ENCODE measurements at places on chromosomes 2 and 18.

DNA sequence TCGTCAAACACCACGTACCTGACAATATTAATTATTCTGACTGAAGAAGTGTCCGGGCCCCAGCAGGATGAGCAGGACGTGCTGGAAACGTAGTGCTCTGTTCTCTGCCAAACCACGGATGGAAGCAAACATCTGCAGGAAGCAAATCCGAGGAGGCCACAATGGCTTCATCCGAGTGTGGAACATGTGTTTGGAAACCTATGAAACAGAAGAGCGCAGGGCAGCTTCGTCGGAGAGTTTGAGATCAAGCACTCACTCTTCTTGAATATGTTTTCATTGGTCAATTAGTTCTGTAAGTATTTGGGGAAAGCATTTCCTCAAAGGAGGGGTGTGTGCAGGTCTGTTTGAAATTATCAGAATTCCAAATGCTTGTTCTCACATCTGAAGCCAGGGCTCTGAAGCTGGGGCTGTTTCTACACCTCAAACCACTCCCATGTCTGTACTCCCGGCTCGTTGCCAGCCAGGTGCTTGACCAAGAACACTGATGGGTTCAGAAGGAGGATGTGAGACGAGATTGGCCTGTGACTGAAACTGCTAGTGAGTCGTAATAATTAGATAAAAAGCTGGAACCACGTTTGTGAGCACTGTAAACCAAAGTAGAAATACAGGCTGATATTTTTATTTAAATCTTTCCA is 356.6 kb upstream of the SALL3 start:
- DNase-seq = no peak

DNA sequence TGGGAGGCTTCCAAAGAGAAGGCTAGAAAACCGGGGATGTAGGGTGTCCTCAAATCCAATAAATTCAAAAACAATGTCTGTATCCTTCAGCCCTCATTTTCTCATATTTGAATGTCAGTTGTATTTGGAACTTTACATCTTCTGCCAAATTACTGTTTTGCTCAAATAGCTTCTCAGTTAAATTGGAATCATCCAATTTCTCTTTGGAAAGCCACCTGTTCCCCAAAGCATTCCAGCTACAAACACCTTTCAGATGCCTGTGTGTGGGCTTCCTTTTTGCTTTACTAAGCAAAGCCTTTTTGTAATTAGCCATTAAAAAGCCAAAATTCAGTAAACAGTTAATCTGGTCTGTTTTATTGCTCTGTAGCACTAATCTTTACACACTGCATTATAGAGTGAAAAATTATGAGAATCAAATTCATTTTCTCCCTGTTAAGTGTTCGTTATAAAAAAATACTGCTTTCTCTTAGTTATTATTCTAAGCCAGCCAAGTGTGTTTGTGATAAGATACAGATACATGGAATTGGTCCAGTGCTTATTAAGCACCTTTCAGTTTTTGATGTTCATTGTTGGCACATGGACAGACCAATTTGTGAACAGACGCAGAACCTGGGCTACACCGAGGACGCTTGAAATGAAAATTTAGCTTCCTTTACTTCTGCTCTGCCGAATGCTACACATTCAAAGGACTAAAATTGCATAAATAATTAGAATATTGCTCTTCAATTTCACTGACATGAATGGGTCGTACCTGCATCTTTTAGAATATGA is 151.6 kb downstream of the RTN4 start:
- no peak for DNase-seq

DNA sequence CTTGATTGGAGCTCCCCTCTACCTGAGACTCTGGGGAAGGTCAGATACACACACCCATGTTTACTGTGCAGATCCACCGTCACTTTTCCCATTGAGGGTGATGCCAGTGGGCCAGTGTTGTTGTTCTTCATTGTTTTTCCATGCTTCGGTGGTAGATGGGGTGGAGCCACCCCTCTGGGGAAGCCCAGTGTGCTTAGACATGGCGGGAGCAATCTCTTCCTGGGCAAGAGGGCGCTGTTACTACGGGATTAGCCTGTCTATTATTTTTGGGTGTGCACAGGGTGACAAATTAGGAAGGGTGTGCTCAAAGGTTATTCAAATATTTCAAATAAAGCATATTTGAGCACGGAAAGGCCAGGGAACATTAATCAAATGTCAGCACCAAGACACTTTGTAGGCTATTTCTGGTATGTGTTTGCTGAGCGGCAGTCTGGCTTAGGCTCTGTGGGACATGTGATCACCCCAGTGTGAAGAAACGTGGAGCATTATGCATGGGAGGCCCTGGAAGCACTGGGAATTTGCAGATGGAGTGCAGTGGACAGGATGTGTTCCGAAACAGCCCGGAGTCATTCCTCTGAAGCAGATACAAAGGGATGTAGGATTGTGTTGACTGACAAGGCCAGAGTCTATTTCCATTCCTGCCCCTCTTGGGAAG is 34.8 kb upstream of the SMIM21 start:
- DNase-seq = no peak

GRCh38 chr2:229586746-229587705 is 127.3 kb downstream of the DNER start:
- peak; percentile 75 for DNase-seq

- DNase-seq = peak; percentile 89
Observed at GRCh38 chr2:143150287-143150686, 21.1 kb downstream of the ARHGAP15 start.

DNA sequence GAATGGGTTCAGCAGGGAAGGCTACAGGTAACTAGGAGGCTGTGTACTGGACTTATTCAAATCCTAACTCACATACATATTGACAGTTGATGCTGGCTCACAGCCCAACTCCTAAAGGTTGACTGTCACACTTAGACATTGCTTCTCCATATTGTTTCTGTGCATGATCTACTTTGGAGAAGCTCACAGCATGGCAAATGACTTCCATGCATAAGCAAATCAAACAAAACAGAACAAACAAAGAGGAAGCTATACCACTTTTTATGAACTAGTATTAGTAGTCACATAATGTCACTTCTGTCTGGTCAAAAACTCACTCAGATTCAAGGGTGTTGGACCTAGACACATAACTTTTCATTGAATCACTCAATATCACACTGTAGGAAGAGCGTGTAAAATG is 43.8 kb upstream of the CDH19 start:
- peak; percentile 10 for DNase-seq

GRCh38 chr2:95328358-95329125 is 31.4 kb downstream of the KCNIP3 start:
- no peak for DNase-seq

- no peak for DNase-seq
Observed at GRCh38 chr2:186917866-186918265, 68.9 kb upstream of the ZSWIM2 start.

DNA sequence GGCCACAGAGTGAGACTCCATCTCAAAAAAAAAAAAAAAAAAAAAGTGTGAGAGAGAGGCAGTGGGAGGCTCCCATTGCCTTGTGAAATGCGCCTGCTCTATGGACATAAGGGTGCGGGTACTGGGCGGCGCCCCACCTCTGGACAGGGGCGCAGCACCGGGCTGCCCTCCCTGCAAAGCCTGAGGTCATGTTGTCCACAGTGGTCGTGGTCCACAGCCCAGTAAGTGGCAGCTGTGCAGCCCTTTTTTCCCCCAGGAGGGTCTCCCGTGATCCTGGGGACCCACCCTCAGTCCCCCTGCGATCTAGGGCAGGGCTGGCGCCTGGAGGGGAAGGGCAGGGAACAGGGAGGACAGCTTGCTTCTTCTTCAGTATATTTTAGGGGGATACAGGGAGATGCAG is 37.8 kb downstream of the LPIN1 start:
- no peak for DNase-seq

- DNase-seq = no peak
Observed at GRCh38 chr2:19488009-19488691, 129.7 kb upstream of the OSR1 start.

GRCh38 chr2:127092901-127093516 is 13.9 kb downstream of the BIN1 start:
- no peak for DNase-seq

DNA sequence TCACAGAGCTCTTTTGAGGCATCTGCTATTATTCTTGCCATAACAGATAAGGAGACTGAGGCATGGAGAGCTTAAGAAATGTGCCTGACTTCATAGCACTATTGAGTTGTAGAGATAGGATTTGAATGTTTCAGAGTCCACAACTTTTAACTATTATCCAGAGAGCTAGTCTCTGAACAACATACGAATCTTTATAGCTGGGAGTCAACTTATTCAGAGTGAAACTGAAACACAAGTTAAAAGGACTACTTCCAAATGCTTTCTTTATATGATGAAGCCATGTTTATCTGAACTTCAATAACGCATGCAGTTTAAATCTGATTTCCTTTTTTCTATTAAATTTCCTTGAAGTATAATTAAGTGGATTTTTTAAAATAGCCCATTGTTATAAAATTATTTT is 268.8 kb downstream of the IKZF2 start:
- DNase-seq = no peak

DNA sequence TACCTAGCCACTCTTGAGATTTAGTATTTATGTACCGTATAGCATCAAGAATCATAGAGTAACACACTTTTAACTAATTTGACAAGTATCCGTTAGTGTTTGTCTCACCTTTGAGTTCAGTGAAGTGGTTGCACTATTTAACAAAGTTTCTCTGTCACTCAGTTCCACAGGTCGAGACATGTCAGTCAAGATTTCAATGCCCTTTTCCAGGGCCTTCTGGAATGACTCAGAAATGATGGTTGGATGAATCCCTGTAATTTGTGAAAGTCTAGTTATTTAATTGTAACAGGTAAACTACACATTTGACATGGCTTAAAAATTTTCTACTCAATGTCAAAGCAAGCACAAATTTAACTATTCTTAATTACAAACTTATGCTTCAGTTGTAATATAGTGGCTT is 9.7 kb downstream of the CCT4 start:
- DNase-seq = no peak

GRCh38 chr2:162838136-162838497 is 450 bp downstream of the KCNH7 start:
- DNase-seq = no peak

GRCh38 chr18:79750980-79751571 is 46.7 kb upstream of the KCNG2 start:
- DNase-seq = no peak
